ENCODE measurements at places on chromosomes 1 and 21.

DNA sequence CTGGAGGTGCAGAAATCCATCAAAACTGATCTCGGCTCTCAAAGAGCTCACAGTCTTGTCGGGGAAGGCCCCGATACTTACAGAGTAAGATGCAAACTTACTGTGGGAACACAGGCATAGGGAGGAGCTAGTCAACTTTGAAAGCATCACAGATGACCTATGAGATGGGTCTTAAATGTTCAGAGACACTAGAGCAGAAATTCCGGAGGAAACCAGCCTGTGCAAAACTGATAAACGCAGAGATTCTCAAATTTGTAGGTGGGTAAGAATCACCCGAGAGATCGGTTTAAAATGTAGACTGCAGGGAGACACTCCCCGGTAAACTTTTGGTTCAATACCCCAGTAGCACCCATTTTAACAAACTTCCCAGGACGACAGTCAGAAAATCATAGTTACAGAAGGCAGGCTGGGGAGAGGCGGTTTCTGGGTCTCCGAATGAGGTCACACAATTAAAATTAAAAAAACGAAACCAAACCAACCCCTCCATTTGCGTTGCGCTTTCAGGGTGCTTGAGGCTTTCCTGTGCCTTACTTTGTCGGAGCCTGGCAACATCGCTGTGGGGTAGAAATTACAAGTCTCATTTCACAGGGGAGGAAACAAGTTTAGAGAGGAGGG, 755 bp upstream of the THRAP3 start:
- peak; percentile 62 for DNase-seq

GRCh38 chr1:169106921-169107602, 572 bp downstream of the ATP1B1 start:
- peak; percentile 60 for DNase-seq

- no peak for DNase-seq
Observed at GRCh38 chr1:111251570-111251969, 24.1 kb downstream of the CHI3L2 start.

- no peak for DNase-seq
Observed at GRCh38 chr1:83909687-83910086, 89.2 kb downstream of the TTLL7 start.

- no peak for DNase-seq
Observed at GRCh38 chr1:67367370-67368045, 59.8 kb downstream of the IL12RB2 start.

- no peak for DNase-seq
Observed at GRCh38 chr21:46594276-46594675, 10.6 kb downstream of the S100B start.

DNA sequence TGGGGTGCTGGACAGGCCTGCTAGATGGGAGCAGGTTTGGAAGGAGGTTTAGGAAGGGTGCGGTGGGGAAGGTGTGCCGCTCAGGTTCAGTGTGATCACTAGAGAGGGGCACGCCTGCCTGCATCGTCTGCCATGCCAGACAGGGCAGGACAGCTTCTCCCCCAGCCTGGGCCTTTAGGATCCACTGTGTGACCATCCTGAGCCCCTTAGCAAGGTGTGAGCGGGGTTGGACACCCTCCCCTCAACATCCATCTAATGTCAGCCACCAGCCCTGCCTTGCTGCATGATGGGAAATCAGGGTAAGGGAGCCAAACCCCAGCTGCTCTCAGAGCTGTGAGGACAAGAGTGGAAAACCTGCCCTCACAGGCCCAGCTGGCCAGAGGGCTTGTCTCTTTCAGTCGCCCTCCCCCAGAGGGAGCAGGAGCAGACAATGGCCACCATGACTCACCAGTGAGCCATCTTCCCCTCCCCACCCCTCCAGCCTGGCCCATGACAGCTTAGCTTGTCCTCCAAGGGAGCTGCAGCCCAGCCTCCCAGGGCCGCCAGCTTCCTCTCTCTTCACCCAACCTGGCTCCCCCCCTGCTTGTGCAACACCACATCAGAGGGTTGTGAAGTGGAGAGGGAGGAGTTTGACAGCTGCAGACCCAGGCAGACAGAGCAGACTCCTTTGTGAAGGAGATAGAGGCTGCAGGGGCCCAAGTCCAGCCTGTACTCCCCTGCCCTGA, 37.0 kb downstream of the NUAK2 start:
- DNase-seq, result peak; percentile 96

DNA sequence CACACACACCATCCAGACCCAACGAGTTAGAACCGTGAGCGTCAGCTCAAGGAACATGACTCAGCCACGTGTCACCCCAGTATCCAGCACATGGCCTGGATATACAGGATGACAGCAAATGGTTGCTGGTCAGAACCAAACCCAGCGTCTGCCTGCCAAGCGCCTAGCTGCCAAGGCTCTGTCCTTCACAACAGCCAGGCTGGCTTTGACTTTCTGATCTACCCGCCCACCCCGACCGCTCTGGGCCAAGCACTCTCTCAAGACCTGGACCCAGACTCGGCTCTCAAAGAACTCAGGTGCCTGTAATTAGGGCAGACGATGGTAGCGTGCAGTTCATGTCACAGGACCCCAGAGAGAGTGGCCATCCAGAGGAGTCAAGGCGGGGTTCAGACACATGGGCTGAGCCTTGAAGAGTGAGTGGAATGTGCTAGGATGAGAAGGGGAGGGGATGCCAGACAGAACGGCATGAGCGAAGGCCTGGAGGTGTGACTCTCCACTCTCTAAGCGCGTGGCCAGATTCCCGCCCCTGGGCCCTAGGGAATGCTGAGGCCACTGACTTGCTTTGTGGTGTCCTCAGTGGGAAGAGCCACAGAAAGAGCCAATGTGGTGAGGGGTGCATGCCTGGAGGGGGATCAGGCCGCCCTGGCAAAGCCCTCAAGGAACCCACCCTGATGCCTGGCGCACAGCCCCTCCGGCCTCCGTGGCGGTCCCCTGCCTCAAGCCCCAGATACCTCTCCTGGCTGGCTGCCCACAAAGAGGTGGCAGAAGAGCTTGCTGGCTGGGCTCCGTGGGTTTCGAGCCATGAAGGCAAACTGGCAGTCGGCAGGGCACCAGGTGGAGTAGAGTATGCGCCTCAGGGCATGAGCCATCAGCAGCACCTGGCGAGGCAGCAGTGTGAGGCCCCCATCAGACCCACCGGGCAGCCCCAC, 7.0 kb downstream of the SH2D5 start:
- peak; percentile 42 for DNase-seq

DNA sequence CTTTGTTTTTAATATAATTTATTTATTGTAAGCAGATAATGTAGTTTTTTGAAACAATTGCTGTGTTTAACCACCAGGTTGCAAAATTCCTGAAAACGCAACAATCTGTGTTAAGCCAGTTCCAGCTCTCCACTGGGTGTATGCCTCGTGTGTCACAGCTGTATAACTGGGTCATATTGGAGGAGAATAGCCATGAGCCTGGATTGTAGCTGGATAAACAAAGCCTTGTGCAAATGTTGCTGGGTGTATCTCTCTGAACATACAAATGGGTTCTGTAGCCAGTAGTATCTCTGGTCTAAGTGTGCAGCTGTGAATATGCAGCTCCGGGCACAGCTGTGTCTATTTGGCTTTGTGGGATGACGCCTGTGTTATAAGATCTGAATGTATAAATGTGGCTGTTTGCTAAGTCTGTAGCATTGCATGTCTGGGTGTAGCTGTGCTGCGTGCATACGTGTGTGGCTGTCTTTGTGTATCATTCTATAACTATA, 2.8 kb downstream of the TCEA3 start:
- no peak for DNase-seq

GRCh38 chr1:238648296-238648695, 738.1 kb upstream of the CHRM3 start:
- DNase-seq, result no peak

GRCh38 chr1:97797403-97798183, 123.2 kb downstream of the DPYD start:
- no peak for DNase-seq

- no peak for DNase-seq
Observed at GRCh38 chr1:218501161-218501560, 156.0 kb downstream of the TGFB2 start.

- DNase-seq, result no peak
Observed at GRCh38 chr1:31767225-31767624, 3.1 kb upstream of the ADGRB2 start.

DNA sequence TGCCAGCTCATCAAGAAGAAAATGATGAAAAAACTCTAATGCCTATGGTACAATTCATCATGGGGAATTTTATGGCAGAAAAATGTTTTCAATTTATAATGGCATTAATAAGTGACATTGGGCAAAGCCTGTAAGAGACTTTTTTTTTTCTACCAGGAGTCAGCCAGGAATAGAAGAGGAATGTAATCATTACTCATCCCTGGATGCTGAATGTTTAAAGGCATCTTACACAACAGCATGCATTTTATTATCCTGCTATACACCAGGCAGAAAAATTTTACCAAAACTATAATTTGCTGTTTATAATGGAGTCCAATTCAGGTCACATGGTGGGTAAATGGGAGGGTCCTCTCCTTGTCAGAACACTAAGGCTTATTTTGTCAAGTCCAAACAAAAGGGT, 189.9 kb upstream of the BEND5 start:
- DNase-seq, result no peak

DNA sequence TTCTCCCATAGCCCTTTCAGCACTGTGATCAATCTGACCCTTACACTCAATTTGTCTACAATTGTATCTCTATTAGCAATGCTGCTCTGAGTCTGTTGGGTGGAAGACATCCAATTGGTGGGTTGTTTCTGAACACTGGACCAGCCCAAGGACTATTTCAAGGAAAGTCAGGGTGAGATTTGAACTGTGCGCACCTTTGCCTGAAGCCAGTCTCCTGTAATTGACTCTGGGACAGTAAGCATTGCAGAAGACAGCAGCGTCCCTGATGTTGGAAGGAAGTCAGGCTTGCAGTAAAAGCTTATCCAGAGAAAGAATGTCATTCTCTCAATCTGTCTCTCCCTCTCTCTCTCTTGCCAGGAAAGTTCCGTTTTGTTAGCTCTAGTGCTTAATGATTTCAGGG, 233.9 kb downstream of the KIF26B start:
- DNase-seq, result no peak

DNA sequence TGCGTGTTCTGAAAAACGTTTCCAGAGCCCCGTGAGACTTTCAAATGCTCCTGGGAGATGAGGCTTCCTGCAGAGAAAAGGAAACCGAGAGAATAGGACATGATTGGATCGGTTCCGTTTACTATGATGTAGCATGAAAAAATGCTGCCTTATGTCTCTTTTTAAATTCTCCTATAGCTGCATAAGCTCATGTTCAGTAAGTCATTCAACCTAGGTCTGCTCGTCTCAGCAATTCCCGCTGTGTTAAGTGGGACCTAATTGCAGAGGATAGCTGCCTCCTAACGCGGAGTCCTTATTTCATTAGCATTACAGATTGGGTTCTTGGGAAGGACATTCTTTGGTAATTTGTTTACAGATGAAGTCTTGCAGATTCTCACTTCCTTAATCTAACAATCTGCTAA, 165.3 kb downstream of the GALNT2 start:
- DNase-seq, result no peak

DNA sequence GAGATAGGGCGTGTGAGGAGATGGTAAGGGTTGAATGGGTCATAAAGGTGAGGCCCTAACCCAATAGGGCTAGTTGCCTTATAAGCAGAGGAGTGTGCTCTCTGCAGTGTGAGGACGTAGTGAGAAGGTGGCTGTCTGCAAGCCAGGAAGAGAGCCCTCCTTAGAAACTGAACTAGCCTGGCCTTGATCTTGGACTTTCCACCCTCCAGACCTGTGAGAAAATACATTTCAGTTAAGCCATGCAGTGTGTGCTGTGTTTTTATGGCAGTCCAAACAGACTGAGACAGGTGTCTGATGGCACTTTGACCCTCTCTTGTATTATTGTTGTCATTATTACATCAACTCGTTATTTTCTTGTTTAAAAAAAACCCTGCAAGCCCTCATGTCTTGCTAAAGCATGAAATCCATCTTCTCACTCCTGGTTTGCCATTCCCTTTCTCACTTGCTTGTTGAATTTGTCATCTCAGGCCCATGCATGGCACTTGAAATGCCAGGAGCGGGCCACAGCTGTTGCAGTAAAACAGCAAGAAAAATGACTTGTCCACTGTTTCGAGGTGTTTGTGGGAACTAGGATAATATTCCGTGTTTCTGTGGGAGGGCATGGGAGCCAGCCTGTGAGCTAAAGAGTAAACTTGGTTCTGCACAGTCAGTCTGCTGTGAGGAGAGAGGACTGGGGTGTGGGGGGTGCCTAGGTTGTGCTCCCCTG, 78.6 kb downstream of the STUM start:
- no peak for DNase-seq

- no peak for DNase-seq
Observed at GRCh38 chr1:224499204-224499603, 64.6 kb upstream of the WDR26 start.

DNA sequence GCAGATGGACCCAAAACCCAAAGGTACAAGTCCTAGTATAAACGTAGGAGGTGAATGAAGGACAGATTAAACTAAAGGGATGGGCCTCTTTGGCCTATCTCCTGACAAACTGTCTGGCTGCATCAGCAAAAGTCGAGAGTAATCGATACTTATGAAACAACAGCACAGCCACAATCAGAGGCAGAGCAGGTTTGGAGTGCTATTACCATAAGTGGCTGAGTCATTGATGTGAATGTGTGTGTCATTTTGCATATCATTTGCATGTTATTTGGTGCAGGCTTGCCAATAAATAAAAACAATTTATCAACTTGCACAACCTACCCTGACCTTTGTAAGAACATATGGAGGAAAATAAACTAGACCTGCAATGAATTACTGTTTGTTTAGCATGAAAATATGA, 283.1 kb downstream of the NUF2 start:
- DNase-seq, result no peak

- DNase-seq, result no peak
Observed at GRCh38 chr1:228271701-228272251, 63.9 kb downstream of the OBSCN start.

GRCh38 chr21:21345296-21345695, 347.1 kb downstream of the NCAM2 start:
- DNase-seq, result no peak

- DNase-seq, result no peak
Observed at GRCh38 chr1:166350490-166350889, 183.7 kb upstream of the FAM78B start.

- peak; percentile 28 for DNase-seq
Observed at GRCh38 chr1:121408354-121408753, 223.6 kb downstream of the SRGAP2C start.

DNA sequence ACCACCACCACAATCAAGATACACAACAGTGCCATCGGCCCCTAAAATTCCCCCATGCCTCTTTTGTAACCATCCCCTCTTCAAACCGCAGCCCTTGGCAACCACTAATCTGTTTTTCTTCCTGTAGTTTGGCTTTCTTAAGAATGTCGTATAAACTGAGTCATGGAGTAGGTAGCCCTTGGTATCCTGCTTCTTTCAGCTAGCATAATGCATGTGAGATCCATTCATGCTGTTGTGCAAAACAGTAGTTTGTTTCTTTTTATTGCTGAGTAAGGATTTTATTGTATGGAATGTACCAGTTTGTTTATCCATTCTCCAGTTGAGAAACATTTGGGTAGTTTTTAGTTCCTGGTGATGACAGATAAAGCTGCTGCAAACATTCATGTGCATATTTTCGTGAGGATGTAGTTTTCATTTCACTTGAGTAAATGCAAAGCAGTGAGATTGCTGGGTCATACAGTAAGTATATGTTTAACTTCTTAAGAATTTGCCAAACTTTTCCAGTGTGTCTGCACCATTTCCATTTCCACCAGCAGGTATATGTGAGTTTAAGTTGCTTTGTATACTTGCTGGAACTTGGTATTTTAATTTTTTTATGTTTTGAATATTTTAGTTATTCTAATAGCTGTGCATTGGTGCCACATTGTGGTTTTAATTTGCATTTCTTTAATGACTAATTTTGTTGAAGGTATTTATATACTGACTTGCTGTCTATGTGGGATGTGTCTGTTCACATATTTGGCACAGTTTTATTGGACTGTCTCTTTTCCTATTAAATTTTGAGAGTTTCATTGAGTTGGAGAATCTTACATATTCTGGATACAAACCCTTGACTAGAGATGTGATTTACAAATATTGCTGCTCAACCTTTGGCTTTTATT, 148.4 kb upstream of the MAP1LC3C start:
- peak; percentile 71 for DNase-seq
